ENCODE measurements at places on chromosomes 11 and 22.

GRCh38 chr11:95908826-95909225 is 15.1 kb downstream of the MTMR2 start:
- no peak for DNase-seq

DNA sequence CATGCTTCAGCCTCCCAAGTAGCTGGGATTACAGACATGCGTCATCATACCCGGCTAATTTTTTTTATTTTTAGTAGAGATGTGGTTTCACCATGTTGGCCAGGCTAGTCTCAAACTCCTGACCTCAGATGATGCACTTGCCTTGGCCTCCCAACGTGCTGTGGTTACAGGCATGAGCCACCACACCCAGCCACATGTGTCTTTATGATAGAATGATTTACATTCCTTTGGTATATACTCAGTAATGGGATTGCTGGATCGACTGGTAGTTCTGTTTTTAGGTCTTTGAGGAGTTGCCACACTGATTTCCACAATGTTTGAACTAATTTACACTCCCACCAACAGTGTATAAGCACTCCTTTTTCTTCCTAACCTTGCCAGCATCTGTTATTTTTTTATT is 276.2 kb downstream of the METTL15 start:
- no peak for DNase-seq

GRCh38 chr11:114271316-114271715 is 24.9 kb upstream of the NNMT start:
- DNase-seq: no peak

DNA sequence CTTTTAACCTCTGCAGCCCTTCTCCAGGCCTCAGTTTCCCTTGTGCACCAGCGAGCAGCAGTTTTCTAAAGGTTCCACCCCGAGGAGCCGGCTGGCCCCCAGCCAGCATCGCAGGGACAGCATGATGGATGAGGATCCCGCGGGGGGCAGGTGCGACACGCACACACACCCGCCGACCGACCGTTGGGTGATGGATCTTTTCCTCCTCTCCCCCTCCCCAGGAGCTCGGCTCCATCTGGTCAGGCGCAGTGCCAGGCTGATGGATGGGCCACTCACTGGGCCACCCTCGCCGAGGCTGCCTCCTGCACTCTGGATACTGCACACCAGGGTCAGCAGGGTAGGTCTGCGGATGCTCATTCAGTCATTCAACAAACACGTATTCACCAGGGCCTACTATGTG is 12.8 kb upstream of the CABP7 start:
- DNase-seq: no peak

DNA sequence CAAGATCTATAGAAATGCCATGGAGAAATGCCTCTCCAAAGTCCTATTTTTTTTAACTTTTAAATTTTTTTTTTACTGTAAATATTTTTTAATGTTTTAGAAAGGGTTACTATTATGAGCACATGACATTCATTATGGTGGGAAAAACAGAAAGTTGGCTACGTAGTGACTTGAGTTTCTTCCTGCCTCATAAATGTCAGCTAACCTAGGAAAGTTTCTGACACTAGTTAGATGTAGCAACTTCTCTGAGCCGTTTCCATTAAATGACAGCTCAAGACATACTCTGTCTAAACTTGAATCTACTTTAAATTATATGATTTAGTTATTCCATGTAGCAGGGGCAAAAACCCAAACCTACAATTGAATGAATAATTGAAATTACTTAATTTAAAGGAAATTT is 18.4 kb upstream of the CTSC start:
- no peak for DNase-seq

GRCh38 chr22:46054091-46055073 is 77.4 kb upstream of the WNT7B start:
- peak; percentile 19 for DNase-seq

DNA sequence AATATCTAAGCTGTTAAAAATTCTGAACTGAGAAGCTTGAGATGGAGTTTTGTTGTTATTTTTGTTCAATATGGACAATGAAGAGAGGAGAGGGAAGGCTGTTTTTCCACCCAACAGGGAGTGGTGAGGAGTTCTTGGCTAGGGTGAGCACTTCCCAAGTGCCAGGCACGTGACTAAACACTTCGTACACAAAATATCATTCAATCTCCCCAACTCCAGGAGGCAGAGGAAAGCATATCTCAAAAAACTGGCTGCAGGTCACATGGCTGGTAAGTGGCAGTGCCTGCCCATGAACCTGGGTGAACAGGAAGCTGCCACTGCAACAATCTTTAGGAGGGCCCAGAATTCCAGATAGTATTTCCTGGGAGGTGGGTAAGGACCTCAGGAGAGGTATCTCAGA is 11.6 kb downstream of the ELF5 start:
- DNase-seq: no peak

- no peak for DNase-seq
These were observed 15.6 kb upstream of the SUSD2 start for GRCh38 chr22:24165673-24166072.

- DNase-seq: no peak
These were observed 10.4 kb downstream of the MYRF start for GRCh38 chr11:61762798-61763197.

DNA sequence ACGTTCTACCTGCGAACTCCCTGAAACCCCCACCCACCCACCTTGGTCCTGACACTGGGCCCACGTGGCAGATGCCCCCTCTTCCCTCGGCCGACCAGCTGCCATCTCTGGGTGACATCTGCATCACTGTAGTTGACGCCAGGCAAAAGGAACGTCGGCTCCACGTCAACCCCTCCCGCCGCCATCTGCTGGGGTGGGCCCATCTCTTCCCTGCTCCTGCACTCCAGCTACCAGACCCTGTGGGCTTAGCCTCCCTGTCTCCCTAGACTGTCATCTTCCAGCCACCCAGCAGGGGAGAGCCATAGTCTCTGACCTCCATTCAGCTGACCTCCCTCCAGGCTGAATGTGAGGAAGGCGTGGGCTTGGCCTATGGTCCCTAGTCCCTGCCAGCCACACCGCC is 21.4 kb downstream of the CHID1 start:
- DNase-seq: no peak

- no peak for DNase-seq
These were observed 80.0 kb upstream of the TIMP3 start for GRCh38 chr22:32721328-32722180.

DNA sequence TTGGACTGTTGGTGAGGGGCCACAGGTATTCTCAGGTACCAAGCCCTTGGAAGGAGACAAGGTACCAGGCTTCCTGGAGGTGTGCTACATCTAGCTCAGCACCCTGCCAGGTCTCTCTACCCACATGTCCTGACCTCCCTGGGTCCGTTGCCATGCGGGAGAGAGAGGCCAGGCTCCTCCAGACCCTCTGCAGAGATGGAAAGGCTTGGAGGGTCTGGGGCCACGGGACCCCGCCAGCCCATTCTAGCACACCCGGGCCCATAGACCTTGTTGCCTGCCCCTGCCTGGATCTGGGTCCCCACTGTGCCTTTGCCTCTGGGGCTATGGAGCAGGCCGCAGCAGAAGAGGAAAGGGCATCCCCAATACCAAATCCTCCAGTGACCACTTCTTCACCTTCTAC is 2.2 kb upstream of the APOC3 start:
- no peak for DNase-seq

DNA sequence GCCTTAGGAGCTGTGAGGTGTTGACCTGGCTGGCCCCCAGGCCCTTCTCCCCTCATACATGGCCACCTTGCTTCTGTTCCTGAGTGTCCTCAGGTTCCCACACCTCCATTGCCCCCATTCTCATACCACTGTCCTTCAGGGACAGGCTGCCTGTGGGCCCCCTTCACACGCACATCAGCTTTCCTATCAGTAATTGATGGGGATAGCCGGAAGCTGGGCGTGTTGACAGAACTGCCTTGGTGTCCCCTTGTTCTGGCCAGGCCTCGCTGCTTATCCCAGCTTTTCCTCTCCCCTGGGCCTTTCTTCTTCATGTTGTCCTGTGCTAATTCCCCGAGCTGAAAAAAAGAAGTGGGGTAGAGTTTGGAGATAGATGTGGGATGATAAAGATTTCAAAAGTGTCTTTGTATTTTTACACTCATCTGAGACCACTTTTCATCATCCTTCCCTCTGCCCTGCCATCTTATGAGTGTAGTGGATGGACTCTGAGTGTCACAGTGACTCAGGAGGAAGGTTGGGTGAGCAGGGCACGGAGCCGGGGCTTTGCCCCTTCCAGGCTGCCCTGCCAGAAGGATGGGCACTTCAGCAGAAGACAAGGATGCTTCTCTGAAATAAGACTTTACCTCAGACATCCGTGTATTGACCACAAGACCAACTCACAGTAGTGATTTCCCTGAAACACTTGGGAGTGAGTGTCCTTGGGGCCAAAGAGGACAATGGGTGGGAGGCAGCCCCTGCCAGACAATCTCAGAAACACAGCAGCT is 42.8 kb downstream of the MED15 start:
- DNase-seq: no peak

GRCh38 chr11:125410091-125410490 is 86.0 kb downstream of the FEZ1 start:
- peak; percentile 7 for DNase-seq

- DNase-seq: no peak
These were observed 1.6 kb upstream of the THOC5 start for GRCh38 chr22:29555065-29555644.

- no peak for DNase-seq
These were observed 84.4 kb upstream of the ARHGAP42 start for GRCh38 chr11:100602716-100603115.

DNA sequence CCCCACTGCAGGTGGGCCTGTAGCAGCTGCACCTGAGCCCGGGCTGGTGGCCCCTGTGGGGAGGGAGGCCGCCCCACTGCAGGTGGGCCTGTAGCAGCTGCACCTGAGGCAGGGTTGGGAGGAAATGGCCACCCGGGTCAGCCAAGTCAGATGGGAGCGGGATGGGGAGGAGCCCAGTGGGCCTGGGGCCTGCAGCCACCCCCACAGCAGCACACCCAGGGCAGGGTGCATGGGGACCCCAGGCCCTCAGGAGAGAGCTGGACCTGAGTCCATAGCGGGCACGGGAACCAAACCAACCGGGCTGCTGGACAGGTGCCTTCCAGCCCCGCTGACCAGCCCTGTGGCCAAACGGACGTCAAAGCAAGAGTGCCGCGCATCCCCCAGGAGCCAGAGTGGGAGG is 61.7 kb downstream of the BRD1 start:
- DNase-seq: no peak

- DNase-seq: no peak
These were observed 19.5 kb downstream of the CLTCL1 start for GRCh38 chr22:19271856-19272535.

- DNase-seq: no peak
These were observed 375.5 kb upstream of the NARS2 start for GRCh38 chr11:78949976-78950690.

DNA sequence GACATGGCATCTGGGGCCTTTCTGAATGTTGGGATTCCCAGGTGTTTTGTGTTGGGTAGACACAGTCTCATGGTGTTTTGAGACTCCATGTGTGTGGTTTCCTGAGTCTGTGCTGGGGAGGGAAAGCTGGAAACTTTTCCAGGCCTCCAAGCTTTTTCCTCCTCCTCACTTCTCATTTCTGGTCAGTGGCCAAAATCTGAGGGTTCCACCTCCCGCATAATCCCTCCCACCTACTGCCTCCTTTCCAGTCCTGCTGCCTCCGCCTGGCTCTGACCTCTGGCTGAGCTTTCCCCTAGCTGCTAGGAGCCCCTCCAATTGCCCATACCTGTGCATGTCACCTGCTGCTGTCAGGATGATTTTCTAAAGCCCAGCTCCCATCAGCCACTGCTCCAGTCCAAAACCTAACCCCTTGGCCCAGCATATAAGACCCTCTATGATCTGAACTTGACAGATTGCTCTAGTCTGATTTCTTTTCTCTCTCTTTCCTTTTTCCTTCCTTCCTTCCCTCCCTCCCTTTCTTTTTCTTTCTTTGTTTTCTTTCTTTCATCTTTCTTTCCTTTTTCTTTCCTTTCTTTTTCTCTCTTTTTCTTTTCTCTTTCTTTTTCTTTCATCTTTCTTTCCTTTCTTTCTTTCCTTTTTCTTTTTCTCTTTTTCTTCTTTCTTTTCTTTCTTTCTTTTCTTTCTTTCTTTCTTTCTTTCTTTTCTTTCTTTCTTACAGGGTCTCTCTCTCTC is 51.4 kb upstream of the NECTIN1 start:
- no peak for DNase-seq

- no peak for DNase-seq
These were observed 4.8 kb downstream of the GRAMD1B start for GRCh38 chr11:123434911-123435310.

DNA sequence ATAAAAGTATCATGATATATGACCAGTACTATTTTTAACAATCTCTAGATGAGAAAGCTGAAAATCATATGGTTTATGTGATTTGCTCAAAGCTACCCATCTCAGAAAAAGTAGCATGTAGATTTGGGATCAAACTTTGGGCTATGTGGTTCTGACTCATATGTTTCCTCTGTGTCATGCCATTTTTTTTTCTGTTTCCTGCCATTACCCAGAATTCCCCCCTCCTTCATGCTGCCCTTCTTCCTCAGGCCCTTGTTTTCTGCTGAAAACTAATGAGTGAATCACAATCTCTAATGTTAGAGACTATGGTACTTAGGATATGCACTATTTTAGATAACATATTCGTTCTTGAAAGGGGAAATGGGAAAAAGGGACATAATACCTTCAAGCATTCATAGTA is 80.7 kb downstream of the JRKL start:
- DNase-seq: no peak

DNA sequence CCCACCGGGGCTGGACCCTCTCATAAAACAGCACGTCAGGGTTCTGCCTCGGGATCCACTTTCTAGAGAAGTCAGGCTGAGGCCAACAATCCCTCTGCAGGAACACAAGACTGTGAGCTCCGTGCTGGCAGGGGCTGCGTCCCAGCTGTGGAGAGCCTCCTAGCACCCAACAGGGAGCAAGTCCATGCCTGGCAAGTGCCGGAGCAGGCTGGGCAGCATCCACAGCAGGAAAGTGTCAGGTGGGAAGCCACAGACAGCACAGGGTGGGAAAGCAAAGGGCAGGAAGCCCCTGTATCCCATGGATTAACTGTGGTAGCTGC is 682.3 kb downstream of the TBC1D22A start:
- no peak for DNase-seq

DNA sequence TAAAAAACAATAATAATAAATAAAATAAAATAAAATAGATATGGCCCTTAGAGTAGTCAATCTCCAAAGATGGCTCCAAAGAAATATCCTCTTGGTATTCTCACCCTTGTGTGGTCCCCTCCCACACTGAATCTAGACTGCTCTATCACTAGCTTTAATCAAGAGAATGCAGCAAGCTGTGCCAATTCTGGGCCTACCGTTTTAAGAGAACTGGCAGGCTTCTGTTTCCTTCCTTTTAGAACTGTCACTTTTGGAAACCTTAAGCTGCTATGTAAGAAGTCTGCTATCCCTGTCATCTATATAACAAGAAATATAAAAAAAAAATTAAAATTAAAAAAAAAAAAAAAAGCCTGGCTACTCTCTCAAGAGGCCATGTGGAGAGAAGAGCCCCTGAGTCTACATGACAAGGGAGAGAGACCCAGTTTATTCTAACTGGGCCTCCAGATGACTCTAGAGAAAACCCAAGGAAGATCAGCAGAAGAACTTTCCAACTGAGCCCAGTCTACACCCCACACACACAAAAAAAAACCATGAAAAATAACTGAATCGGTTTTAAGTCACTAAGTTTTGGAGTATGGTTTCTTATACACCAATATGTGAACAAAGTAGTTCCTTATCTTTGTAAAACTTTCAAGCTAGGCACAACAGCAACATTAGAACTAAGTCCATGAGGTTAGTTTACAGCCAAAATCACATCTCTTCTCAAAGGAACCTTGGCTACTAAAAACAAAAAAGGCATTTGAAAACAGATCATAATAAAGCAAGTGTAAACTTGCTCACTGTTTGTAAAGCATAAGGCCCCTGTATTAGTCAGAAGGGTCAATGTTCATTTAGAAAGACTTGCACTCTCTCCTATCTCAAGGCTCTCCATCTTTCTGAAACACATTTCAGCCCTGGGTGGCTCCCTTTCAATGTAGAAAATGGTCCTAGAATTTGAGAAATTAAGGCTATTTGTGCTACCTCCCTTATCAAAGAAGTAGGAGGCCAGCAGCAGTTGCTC is 67.3 kb downstream of the AMBRA1 start:
- no peak for DNase-seq
